ENCODE measurements at places on chromosomes 1 and 21.

GRCh38 chr1:87497380-87498203 lies 168.9 kb downstream of the LMO4 start:
- DNase-seq: no peak

DNA sequence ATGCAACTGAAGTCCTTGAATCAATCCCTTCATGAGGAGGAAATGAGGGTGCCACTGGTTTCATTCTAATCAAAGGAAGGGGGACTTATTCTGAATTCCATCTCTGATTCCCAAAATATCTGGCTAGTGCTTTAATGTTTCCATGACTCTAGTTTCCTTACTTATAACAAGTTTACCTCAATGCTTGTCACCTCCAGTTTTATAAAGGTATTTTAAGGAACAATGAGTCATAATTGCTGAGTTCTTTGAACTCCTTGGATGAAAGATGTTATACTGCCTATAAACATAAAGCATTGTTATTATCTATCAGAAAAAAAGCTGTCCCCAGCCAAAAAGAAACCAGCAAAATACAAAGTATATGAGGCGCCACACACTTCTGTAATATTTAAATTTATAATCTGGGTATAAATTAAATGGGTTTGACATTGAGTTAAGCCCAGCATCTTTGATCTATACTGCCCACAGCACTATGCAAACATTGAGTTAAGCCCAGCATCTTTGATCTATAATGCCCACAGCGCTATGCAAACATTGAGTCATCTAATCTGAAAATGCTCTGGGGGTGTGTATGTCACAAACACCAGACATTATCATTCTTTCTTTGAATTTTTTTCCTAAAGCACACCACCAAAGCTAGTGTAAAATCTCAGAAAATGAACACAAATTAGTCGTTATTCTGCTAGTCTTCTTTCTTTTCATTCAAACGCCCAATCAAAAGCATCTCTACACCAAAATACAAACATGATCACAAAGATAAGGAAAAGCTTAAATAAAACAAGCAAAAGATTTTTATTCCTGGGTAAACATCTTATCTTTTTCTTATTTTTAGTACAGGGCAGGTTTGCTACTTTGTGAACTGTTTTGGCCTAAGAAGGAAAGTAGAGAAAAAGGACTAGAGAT lies 11.5 kb upstream of the CXADR start:
- no peak for DNase-seq

DNA sequence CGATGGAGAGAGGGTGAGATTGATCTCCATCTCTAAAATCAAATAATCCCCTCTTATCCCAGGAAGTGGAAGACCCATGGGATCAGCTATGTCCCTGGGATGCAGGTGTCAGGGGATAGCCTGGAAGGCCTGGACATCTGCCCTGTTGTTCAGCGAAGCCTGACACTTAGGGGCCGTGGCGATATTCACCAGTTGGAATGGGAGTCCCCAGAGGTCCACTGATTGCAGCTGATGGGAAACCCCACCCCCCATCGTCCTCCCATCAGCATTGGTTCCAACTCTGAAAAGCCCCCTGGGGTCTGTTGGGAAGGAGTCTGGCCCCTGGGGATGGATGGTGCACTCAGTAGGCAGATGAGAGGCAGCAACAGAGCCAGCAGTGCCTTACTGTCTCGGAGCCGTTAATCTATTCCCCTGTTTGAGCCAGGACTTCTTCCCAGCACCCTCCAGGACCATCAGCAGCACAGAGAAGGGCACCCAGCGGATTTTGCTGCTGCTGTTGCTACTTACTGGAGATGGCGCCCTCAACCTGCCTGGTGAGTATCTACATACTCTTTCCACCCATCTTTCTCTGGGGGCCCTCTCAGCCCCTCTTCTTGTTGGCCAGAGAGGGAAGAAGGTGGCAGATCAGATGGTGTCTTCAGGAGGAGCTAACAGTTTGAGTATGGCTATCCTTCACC lies 13.4 kb downstream of the CATSPER4 start:
- no peak for DNase-seq

GRCh38 chr21:42040411-42041180 lies 30.4 kb upstream of the ZBTB21 start:
- DNase-seq: no peak

GRCh38 chr1:230701895-230702768 lies 11.8 kb downstream of the AGT start:
- DNase-seq: no peak

- no peak for DNase-seq
These were observed 17.5 kb upstream of the TFF3 start for GRCh38 chr21:42332557-42333317.

GRCh38 chr1:31155216-31155806 lies 84.4 kb downstream of the NKAIN1 start:
- peak; percentile 75 for DNase-seq

- no peak for DNase-seq
These were observed 683.2 kb upstream of the BRINP3 start for GRCh38 chr1:191160837-191161236.

DNA sequence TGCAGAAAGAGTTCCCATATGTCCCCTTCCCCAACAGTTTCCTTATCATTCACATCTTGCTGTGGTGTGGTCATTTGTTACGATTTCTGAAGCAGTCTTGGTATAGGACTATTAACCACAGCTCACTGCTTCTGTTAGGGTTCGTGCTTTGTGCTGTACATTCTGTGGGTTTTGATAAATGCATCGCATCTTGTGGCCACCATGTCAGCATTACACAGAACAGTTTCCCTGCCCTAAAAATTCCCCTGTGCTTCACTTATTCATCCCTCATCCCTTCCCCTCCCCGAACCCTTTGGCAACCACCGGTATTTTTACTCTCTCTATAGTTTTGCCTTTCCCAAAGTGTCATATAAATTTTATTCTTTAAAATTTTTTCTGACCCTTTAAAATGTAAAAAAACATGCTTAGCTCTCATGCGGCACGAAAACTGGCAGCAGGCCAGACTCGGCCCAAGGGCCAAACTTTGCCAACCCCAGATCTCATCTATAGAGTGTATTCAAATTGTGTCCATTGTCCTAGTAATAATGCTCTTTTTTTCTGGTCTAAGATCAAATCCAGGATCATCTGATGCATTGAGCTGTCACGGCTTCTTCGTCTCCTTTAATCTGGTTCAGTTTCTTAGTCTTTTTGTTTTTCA lies 78.2 kb downstream of the SIM2 start:
- DNase-seq: no peak

DNA sequence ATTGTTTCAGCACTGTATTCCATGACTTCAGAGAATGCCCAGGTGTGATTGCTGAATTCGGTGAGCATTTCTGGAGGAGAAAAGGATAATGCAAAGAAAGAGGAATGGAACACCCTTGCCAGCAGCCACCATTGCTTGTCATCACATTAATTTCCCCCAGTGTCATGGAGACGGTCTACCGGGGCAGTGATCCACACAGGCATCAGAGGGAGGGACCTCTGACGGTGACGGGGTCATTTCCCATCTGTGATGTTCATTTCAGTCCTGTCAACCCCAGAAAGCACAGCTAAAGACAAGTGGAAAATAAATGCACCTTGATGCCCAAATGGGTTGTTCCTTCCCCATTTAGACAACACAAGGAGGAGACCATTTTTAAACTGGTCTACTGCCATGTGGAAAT lies 376.4 kb downstream of the PCP4 start:
- no peak for DNase-seq

- DNase-seq: no peak
These were observed 253.1 kb upstream of the KIAA0040 start for GRCh38 chr1:175445646-175446045.

GRCh38 chr1:156074661-156075060 lies 7.6 kb downstream of the MEX3A start:
- DNase-seq: no peak

DNA sequence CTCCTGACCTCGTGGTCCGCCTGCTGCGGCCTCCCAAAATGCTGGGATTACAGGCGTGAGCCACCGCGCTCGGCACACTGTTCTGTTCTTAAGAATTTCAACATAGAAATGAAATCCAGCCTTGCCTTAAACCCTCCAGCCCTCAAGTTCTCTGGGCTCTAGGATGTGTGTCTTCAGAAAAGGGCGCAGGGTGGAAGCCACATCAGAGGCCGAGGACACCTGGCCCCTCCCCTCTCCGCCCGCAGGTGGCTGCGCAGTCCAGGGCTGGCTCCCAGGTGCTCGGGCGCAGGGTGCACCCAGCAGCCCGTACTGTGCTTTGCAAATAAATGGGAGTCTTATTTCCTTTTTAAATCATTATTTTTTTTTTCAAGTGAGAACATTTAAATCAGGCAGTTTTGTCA lies 2.0 kb upstream of the C1orf174 start:
- no peak for DNase-seq

DNA sequence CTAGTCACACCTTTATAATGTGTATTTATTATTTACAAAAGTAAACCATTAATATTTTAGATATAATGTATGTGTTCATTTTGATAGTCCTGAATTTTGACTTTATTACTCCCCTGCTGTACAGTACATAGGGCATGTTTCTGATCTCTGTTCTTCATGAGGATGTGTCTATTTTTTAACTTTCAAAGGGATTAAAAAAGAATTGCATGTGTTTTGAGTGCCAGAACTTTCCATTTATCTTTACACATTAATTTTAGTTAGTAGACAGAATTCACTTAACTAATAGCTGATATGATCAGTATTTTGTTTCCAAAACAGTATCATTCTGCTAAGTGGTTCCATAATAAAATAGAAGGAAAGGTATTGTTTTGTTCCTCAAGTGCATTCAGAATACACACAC lies 3.1 kb downstream of the PBX1 start:
- no peak for DNase-seq

GRCh38 chr21:41670056-41670805 lies 96.6 kb downstream of the RIPK4 start:
- no peak for DNase-seq

DNA sequence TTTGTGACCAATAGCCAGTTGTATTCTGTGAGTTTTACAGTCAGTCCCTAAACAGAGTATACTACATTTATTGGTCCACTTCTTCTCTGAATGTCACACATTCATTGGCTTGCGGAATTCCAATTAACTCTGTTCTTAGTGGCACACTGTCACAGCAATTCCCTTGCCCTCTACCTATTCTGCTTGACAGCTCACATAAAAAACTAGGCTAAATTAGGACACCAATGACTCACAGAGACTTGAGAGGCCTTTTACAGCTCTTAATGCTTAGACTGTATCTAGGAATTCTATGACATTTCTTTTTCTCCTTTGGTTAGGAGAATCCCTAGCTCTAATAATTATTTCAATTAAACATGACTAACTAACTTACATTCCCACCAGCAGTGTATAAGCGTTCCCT lies 104.1 kb downstream of the NEGR1 start:
- DNase-seq: no peak

DNA sequence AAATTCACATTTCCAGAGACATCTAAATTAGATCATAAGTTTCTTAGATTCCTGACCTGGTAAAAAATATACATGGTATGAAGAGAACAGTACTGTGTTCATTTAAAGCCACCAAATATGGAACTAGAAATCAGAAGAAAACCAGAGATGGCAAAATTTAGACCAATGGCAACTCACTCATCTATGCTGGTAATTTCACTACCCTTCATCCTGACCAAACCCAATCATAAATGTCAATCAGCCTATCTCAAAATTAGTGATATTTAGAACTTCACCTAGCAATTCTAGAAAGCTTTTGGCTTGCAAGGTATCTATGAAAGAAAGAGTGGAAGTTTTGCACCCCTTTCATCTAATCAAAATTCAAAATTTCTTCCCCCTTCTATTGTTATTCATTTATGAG lies 107.7 kb downstream of the NIBAN1 start:
- DNase-seq: no peak

Measured in right hindlimb (tissue), 1 donor.